ENCODE measurements at places on chromosomes 3 and 15.

DNA sequence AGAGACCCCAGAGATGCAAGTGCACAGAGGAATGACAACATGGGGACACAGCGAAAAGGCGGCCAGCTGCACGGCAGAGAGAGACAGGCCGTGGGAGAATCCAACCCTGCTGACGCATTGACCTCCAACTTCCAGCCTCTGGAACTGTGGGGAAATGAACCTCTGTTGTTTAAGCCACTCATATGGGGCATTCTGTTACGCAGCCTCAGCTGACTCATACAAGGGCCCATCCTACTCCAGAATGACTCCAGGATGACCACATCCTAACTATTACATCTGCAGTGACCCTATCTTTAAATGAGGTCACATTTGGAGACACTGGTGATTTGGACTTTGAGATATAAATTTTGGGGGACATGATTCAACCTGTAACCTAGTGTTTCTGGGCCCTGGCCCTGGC is 44.0 kb downstream of the KLF15 start:
- DNase-seq = no peak

GRCh38 chr3:41320953-41321641 is 121.8 kb downstream of the CTNNB1 start:
- DNase-seq = no peak

DNA sequence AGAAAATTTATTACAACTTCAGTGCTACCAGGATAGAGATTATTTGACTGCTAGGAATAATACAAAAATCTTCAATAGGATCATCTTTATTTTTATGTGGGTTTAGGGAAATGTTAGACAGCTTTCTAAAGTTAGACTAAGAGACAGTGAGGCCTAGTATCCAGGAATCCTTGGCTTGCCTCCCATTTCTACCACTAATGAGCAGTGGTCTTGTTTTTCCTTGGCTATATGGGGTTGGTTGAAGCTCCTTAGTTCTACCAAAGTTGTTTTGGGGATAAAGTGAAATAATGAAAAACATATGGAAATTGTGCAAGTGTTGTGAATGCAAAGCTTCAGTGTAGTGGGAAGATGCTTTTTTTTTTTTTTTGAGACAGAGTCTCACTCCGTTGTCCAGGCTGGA is 16.8 kb downstream of the AP4E1 start:
- no peak for DNase-seq

DNA sequence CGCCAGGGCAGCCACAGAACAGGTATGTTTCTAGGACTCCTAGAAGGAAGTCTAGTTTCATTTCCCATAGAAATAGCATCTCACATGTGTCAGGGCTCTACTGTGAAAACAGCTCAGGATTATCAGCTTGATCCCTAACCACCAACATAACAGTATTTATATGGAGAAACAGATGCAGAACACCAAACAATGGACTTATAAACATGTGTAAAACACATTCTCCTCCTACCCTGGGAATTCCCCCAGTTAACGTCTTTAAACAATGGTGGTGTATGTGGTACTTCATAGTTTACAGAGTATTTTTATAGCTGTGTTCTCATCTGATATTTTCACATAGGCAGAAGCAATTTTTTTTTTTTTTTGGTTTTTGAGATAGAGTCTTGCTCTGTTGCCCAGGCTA is 9.7 kb downstream of the TNFSF10 start:
- no peak for DNase-seq
